ENCODE measurements at places on chromosomes 11 and 22.

DNA sequence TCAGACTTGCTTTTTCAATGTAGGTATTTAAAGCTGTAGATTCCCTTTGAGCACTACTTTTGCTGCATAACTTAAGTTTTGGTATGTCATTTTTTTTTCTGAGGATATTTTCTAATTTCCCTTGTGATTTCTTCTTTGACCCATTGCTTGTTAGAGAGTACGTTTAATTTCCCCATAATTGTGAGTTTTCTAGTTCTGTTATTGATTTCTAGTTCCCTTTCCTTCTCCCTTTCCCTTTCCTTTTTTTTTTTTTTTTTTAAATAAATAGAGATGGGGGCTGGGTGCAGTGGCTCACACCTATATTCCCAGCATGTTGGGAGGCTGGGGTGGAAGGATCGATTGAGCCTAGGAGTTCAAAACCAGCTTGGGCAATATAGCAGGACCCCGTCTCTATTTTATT is 30.8 kb downstream of the UBE2L3 start:
- DNase-seq = no peak

GRCh38 chr11:4025248-4025966 is 69.2 kb upstream of the RRM1 start:
- DNase-seq = no peak

- no peak for DNase-seq
These were observed 4.7 kb downstream of the FADS2 start for GRCh38 chr11:61832754-61833153.

- DNase-seq = no peak
These were observed 108.2 kb upstream of the CD44 start for GRCh38 chr11:35030716-35031213.

DNA sequence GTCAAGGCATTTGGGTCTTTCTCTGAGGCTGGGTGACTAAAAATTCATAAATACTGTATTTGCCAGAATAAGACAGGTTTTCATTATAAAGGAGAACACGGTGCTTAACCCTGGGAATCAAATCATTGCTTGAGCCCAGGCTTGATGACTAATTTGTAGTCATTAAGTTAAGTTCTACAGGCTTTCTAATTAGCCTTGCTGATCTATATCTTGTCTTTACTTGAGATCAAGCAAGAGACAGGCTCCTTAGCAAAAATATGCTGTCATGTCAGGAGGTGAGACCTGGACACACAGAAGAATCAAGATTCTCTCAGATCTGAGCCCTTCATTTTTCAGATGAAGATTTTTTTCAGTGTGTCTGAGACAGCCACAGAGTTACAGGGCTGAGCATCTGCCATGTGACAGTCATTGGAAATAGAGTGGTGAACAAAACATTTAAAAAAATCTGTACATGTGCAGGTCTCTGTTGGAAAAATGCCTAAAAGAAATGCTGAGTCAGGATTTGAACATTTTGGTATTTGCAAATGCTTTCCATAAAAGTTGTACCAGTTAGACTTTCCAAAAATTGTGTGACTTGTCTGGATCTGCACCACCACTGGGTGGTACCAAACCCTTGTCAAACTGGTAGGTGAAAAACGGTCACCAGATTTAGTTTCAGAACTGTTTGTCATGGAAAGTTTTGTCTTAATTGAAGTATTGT is 14.6 kb downstream of the ACAT1 start:
- no peak for DNase-seq

GRCh38 chr11:78099666-78100065 is 20.0 kb upstream of the NDUFC2 start:
- no peak for DNase-seq

GRCh38 chr22:50282361-50283155 is 12.4 kb upstream of the MAPK11 start:
- no peak for DNase-seq

GRCh38 chr11:59849129-59849528 is 3.8 kb upstream of the CBLIF start:
- DNase-seq = no peak

DNA sequence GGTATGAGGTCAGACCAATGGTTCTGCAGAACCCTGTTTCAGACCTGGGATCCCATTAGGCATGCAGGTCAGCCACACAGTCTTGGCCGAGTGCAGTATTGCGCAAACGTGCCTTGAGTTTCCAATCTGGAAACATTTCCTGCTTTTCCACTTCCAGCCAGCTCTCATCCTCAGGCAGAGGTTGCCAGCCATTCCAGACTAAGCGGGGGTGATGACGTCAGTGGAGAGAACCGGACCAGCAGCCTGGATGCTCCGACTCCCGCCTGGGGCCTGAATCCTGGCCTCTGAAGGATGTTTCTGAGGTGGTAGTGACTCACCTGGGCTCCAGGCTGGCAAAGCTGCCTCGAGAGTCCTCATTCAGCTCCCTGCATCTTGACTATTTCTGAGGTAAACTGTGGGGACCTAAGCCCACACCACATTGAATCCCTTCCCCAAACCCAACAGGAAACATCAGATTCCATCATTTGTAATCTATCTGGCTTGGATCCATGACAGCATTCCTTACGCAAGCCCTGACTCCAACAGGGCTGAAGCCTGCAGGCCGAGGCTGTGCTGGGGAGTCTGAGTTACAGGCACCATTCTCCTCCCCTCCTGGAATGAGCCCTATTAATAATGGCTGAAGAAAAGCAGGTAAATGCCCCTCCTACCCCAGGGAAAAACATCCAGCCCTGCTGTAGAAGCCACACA is 83.0 kb downstream of the ABTB2 start:
- no peak for DNase-seq

DNA sequence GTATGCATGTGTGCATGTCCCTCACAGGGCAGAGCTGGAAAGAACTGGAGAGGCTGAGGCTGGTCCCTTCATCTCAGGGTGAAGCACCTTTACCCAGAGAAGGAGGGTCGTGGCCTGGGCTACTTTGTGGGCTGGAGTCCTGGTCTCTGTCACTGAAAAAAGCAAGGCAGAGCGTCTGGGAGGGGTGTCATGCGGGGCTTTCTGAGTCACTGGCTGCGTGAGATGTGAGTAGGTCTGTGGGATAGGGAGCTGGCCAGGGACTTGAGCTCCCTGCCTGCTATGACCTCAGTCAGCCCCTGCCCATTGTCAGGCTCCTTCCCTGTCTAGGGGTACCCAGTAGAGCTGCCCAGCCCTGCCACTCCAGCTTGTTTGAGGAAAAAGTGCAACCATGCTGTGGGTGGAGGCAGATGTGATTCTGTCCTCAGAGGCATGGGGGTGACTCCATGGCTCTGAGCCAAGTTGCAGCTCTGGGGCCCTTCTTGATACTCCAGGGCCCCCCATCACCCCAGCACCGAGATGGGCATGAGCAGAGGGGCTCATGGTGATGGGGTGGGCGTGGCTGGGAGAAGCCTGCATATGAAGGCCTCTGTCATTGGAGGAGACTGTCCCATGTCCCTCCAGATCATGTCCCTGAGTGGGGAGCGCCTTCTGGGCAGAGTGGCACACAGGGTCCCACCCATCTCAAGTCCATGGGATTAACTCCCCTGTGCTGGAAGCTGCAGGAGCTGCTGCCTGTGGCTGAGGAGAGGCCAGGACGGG is 27.8 kb downstream of the KCNQ1 start:
- DNase-seq = no peak

GRCh38 chr22:32754413-32755041 is 47.0 kb upstream of the TIMP3 start:
- no peak for DNase-seq

DNA sequence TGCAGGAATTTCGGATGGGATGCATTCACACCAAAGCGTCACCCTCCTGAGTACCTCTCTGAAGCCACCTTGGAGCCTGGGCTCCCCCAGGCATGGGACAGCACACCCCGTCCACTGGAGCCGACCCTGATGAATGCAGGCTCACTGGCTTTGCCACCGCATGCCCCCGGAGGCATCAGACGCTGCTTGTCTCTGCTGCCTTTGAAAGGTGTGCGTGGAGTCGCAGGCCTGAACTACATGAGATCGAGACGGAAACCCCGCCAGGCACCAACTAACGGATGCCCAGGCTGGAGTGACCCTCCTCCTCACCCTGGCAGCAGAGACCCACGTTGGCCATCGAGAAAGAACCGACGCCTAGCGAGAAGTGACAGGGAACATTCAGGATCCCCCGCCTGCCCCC is 22.5 kb downstream of the KRTAP5-5 start:
- no peak for DNase-seq

GRCh38 chr22:30838111-30838510 is 130.5 kb downstream of the MORC2 start:
- DNase-seq = no peak

DNA sequence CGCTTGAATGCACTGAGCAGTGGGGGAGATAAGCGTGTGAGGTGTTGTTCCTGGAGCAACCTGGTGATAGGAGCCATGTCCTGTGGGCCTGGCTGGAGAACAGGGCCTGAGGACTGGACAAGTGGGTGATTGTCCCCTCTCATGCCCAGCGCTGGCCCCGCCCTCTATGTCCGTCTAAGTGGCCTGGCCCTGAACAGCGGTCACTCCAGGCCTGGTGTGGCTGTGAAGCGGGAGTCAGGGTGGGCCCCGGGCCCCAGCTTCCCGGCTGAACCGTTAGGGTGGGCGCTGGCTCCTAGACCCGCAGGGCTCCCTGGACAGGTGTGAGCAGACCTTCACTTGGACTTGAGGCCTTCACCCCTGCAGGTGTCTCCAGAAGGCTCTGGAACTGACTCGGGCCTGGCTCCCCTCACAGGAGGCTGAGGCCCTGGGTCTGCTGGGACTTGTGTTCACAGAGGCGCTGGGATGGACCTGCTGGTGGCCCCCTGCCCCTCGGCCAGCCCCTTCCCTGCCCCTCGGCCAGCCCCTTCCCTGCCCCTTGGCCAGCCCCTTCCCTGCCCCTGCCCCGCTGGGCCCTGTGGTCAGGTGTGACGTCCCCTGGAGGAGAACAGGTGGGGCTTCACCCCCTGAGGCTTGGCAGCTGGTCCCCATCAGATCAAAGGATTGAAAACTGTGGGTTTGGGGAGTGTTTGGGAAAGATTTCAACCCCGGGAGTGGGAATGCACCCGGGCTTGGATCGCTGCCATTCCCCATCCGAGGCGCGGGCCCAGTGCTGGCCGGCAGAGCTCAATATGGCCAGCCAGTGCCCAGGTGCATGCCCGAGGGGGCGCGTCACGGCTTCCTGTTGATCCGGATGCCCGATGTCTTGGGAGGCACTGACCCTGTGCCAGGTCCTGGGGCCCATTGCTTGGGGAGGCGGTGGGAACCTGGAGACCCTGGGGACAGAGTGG is 3.2 kb upstream of the MUC6 start:
- no peak for DNase-seq

- no peak for DNase-seq
These were observed 6.0 kb downstream of the RNF169 start for GRCh38 chr11:74754507-74755252.

DNA sequence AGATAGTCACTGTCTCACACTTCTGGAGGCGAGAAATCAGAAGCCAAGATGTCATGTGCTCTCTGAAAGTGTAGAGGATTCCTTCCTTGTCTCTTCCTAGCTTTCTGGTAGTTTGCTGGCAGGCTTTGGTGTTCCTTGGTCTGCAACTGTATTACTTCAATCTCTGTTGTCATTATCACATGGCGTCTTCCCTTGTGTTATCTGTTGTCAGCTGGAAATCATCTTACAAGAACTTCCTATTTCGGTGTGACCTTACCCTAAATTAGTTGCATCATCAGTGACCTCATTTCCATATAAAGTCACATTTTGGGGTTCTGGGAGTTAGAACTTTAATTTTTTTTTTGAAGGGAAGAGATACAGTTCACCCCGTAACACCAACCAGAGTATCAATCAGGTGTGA is 3.3 kb upstream of the LIN7C start:
- DNase-seq = no peak

GRCh38 chr22:30305906-30306626 is 16.8 kb upstream of the CASTOR1 start:
- DNase-seq = no peak

GRCh38 chr11:77568916-77569675 is 20.7 kb upstream of the AQP11 start:
- no peak for DNase-seq

Measured in endodermal cell (in vitro differentiated cells).